ENCODE measurements at places on chromosomes 4 and X.

GRCh38 chr4:169770416-169770815, 12.7 kb upstream of the HPF1 start:
- DNase-seq = no peak

- no peak for DNase-seq
Observed at GRCh38 chrX:130756233-130756632, 146.8 kb downstream of the ENOX2 start.

DNA sequence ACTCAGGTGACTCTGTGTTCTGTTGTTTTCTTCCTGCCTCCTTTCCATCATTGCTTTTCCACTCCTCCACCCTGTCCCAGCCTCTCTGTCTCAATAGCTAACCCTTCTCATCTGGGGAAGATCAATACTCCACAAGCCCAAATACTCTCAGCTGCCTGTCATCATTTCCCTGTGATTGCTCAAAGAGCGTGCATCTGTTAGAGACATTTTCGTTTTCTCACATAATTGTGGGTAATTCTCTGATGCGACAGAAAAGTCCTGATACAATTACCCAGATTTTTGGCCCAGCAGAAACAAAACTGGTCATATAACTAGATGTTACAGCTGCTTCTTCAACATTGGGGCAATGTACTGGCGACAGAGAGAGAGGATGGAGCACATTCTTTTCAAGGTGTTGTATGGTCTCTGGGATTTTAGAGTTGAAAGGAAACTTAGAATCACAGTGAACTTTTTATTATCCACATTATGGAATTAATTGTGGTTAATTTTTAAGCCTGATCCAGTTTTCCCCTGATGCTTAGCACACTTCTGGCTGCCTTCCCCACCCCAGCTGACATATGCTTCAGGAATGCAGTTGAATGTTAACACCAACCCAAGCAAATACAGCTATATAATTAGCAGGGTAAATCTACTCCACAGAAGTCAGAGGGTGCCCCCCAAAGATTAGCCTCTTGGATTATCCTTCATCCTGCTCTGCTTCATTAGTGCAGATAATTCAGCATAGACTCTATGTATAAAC, 171.4 kb upstream of the ANXA3 start:
- no peak for DNase-seq

DNA sequence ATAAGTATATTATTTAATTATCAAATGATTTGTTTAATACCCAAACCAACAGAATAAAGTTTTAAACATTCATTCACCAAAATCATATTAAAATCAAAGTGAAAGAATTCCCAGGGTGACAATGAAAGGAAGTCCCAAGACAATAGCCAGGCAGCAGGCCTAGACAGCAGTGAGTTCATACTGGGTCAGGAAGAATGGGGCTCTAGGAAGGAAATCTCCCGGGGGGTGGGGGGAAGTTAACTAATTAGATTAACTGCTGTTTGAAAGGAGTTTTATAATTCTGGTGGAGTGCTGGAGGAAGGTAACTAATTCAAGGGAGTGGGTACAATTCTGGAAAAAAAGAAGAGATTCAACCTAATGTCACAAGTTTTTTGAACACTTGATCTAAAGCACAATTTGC, 104.1 kb downstream of the ZAR1 start:
- no peak for DNase-seq

DNA sequence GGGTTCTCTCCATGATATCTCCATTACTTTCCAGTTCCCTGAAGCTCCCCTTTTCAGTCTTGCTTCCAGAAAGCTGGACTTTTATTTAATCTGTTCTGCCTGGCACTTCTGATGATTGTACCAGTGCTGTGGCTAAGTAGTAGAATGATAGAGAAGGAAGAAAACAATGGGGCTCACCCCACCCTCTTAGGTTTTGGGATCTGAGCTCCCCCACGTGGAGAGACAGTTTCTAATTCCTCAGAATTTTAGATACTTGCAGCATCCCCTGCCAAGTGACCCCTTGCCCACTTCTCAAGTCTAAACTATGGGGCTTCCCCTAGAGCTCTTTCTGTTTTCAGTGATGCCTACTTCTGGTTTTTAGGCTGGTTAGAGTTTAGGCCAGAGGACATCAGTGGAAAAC, 73.9 kb downstream of the GC start:
- DNase-seq = no peak

- no peak for DNase-seq
Observed at GRCh38 chr4:16124232-16124631, 40.4 kb upstream of the PROM1 start.

DNA sequence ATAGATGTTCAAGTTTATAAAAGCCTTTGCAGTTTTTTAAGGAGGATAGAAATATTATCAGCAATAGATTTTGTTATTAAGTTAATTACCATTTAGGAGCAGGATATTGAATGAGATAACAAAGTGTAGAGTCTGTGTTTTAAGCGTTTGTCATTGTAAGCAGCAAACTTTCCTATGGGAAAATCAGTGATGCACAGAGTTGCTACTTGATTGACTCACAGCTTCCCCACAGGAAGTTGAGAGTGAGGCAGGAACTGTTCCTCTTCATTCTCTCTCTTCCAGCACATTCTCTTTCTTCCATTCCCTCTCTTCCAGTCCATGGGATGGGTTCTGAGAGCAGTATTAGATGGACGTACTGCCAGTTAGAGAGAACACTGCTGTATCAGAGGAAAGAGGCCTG, 867.7 kb upstream of the AGA start:
- DNase-seq = no peak

- peak; percentile 55 for DNase-seq
Observed at GRCh38 chrX:102345916-102346315, 93.9 kb downstream of the NXF2B start.

- DNase-seq = no peak
Observed at GRCh38 chrX:10619425-10620046, 849 bp downstream of the MID1 start.

GRCh38 chr4:16085822-16086221, 2.0 kb upstream of the PROM1 start:
- no peak for DNase-seq

DNA sequence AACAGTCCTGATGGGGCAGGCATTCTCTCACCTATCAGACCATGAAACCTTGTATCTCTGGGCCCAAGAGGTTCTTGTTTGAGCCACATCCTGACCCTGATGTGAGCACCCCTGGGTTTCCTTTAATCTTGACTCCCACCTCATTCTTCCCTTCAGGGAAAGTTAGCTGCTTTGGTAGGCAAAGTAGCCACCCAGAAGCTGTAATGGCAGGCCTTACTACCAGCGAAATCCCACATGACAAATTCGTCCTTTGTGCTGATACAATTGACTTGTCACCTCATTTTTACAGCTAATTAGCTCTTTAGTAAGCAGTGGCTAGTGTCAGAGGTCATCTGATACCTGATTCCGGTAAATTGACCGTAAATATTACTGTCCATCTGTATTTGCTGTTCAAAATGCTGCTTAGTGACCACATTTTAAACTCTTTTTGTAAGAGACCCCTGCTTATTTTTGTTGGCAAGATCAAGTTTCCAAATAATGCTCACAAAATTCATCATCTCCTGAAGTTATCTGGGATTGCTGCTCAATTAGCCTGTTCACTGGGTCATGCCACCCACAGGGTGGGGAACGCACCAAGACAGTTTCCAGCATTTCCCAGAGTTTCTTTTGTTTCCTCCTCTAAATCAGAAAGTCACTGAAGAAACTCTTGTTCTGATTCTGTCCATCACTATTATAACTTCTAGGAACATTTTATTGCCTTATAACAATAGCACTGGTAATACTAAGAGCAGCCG, 329.7 kb downstream of the GPAT3 start:
- no peak for DNase-seq

- DNase-seq = no peak
Observed at GRCh38 chr4:140982613-140983340, 150.5 kb downstream of the RNF150 start.

- DNase-seq = no peak
Observed at GRCh38 chr4:120765260-120765680, 157.3 kb downstream of the PRDM5 start.

DNA sequence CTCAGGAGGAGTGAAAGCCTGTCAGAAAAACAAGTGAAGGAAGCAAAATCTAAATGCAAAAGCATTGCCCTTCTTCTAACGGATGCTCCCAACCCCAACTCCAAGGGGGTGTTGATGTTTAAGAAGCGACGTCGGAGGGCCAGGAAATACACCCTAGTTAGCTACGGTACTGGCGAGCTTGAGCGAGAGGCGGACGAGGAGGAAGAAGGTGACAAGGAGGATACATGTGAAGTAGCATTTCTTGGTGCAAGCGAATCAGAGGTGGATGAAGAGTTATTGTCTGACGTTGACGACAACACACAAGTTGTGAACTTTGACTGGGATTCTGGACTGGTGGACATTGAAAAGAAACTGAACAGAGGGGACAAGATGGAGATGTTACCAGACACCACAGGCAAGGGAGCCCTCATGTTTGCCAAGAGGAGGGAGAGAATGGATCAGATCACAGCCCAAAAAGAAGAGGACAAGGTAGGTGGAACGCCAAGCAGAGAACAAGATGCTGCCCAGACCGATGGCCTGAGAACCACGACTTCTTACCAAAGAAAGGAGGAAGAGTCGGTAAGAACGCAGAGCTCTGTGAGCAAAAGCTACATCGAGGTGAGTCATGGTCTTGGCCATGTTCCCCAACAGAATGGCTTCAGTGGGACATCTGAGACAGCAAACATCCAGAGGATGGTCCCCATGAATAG, 105.6 kb upstream of the MYOZ2 start:
- no peak for DNase-seq

DNA sequence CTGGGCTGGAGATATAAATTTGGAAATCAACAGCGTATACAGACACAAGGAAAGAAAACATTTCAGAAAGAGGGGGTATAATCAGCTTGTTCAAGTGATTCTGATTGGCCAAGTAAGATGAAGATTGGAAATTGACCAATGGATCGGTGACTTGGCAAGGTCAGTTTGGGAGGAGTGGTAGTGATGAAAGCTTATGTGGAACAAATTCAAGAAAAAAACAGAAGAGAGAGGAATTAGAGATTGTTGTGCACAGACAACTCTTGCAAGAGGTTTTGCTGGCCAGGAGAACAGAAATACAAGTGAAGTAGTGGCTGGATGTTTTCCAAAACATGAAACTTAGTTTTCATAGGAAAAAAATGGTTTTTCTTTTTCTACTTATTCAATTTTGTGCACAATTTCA, 16.3 kb downstream of the CD38 start:
- DNase-seq = no peak

DNA sequence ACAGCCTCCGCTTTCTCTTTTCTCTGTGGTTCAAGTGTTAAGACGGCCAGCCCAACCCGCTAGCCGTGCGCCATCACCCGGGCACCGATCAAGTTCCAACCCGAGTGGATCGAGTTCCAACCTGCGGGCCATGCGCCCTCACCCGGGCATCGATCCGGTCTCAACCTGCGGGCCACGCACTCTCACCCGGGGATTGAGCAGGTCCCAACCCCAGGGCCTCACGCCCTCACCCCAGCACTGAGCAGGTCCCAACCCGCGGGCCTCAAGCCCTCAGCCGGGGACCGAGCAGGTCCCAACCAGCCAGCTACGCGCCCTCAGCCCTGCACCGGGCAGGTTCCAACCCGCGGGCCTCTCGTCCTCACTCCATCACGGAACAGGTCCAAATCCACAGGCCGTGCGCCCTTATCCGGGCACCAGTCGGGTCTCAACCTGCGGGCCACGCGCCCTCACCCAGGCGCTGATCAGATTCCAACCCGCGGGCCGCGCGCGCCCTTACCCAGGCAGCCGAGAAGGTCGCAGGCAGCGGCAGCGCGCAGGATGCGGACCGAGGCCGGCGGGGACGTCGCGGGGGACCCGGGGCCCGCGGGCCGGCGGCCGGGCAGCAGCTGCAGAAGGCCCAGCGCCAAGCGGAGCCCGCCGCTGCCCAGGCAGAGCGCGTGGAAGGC, 443 bp downstream of the GPR143 start:
- no peak for DNase-seq

- no peak for DNase-seq
Observed at GRCh38 chr4:159770401-159770800, 667.5 kb downstream of the RAPGEF2 start.

GRCh38 chr4:76758290-76758882, 139.6 kb downstream of the SOWAHB start:
- DNase-seq = no peak

DNA sequence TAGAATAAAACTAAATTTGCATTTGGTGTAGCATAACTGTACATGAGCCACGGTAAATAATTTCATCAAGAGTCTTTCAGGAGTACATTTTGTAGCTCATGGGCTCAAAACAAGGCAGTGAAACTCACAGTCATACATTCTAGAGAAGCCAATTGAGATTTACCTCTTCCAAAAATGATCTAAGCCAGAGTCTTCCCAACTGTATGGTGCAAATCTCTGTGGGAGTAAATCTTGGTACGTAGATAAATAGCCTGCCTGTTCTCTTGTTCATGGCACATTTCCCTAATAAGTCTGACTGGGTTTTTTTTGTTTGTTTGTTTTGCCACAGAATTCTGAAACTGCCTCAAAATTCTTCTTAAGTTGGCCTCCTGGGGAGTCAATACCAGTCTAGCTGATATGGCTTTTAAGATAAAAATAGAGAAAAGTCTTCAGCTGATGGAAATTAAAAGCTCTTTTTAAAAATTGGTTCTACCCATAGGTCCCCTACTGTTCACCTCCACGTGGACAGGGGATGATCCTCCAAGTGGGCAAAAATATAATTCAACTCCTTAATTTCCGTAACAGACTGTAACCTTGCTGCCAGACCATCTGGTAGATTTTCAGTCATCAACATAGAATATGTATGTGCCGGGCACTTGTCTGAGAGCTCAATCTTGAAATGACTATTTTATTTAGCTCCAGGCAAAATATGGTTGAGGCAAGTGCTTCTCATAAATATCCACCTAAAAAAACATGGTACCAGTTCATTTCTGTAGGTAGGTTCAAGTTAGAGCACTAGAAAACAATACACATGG, 365.4 kb downstream of the PDHA2 start:
- no peak for DNase-seq

DNA sequence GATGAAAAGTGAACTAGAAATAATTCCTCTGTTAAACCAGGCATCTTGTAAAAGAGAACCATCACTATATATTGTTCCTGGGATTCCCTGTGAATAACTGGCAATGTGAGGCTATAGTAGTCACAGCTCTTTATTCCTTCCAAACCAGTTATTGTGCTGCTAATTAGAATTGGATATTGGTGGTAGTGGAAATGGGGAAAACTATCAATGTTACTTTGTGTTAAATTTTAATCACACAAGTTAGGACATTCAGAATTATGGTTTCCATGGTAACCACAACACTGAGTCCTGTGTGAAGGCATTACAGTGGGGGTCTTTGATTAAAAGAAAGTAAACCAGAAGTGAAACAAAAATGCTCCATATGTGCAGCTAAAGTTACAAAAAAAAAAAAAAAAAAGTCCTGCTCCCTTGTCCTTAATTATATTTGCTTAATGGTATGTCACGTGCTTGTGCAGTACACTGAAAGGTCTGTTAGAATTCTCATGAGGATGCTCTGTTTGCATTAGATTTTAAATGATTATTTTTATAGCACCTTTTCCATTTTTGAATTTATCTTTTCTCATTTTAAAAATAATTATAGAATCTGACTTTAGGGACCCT, 200.4 kb downstream of the ADGRL3 start:
- no peak for DNase-seq

DNA sequence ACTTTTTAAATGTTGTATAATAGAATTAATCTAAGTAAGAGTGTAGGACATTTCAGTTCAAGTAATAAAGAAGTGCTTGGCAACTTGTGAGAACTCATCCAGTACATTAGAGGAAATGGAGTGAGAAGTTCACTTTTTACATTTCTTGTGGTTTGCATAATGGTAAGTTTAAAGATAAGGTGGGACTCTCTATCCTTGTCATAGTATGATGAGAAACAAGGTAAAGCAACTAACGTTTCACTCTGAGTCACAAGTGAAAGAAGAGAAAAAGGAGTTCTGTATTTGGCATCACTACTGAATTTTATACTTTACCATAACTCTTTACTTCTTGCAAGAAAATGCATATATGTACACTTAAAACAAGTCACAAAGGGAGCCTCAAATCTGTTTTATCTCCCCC, 219.4 kb downstream of the SLC4A4 start:
- no peak for DNase-seq
